ENCODE measurements at places on chromosomes 2 and 18.
A peak's percentile ranks its signal among the peaks of the same experiment; 100 is the strongest.

GRCh38 chr2:168478206-168478605, 22.1 kb downstream of the CERS6 start:
- DNase-seq: no peak

GRCh38 chr18:51028201-51028805, 1.7 kb upstream of the SMAD4 start:
- DNase-seq: no peak

DNA sequence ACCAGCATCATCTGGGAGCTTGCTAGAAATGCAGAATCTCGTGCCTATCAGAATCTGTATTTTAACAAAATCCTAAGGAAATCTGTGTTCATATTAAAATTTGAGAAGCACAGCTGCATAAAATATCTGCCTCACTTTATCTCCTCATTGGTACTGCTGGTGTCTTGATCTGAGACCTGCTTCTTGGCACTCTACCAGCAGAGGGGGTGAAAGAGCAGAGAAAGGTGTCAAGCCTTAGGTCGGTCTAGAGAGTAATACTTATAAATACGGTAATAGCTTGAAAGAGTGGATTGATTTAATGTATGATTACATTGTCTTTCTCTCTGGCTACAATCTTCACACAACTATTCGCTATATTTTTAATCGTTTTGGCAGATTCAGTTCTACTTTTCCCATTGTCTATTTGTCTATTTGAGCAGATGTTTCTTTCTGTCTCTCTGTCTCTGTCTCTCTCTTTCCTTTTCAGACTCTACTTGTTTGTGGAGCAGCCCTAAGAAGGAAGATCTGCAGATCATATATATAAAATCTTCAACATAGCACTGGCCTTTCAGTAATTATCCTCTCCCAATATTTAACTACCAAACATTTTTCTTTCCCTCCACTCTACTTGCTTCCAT, 1.7 kb upstream of the GCG start:
- peak; percentile 21 for DNase-seq

DNA sequence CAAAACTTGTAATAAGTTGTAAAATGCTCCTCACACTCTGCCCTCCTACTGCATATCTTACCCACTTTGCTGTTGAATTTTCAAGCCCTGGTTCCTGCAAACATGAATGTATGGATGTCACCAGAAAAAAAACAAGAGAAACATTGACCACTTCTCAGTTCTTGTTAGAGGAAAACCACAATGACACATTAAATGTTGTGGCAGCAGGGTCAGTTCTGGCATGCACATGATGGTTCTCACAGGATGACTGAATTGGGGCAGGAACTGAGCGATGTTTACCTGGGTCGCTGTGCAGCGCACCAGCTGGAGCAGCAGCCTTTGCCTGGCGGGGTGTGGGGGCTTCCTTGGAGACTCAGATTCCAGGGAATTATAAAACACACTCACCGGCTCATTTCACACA, 14.0 kb upstream of the PRKCE start:
- no peak for DNase-seq
